ENCODE measurements at places on chromosomes 16 and 17.

DNA sequence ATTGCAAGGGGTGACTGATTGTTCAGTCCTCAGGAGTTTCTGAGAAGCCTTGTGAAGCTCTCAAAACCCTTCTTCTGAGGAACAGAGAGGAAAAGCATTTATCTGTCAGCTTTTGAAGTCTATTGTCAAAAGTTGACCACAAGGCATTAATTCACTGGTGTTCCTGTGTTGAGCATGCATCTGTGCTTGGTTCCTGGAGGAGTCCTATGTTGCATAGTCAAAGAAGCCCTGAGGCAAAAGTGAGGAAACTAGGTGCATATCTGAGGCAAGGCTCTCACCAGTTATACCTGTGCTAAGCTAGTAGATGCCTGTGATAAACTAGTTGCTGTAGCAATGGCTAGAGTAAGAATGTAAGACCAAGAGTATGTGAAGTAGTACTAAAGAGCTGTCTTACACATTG lies 1.8 kb upstream of the HEATR6 start:
- DNase-seq: no peak

DNA sequence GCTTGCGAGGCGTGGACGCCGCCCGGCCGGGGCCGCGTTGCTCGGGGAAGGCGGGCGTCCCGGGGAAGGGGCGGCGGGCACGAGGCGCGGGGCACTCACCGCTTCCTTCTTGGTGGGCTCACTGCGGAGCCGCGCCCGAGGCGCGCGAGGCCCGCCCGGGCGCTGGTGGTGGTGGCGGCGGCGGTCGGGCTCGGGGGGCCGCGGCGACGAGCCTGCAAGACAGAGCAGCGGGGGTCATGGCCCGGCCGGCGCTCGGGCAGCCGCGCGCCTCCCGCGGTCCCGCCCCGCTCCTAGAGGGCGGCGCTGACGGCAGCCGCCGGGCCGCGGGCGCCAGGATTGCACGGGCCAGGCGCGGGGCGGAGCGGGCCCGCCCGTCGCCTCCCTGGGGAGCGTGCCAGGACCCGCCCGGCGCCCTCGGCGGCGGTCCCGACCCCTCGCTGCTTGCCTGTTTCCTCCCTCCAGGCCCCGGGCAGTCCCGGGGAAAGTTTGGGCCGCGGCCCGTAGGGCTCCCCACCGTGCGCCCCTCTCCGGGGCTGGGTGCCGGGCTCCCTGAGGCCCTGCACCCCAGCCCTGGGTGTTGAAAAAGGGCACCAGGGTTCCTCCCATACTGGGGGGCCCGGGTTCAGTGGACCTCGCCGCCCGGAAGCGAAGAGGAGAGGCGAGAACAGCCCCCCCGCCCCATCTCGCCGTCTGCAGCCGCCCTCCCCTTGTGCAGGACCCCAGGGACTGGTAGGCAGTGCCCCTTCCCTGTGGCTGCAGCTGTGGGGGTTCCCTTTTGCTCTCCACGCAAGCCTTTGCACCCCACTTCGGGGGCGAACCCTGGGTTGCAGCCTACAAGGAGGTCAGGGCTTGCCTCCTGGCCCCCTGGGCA lies at the start of gene C16orf74:
Gene C16orf74 (minus strand): TSS at position 270 of the 871 bp plus-strand sequence. CDS start 15,879 bp downstream, outside the sequence.
- no peak for DNase-seq

DNA sequence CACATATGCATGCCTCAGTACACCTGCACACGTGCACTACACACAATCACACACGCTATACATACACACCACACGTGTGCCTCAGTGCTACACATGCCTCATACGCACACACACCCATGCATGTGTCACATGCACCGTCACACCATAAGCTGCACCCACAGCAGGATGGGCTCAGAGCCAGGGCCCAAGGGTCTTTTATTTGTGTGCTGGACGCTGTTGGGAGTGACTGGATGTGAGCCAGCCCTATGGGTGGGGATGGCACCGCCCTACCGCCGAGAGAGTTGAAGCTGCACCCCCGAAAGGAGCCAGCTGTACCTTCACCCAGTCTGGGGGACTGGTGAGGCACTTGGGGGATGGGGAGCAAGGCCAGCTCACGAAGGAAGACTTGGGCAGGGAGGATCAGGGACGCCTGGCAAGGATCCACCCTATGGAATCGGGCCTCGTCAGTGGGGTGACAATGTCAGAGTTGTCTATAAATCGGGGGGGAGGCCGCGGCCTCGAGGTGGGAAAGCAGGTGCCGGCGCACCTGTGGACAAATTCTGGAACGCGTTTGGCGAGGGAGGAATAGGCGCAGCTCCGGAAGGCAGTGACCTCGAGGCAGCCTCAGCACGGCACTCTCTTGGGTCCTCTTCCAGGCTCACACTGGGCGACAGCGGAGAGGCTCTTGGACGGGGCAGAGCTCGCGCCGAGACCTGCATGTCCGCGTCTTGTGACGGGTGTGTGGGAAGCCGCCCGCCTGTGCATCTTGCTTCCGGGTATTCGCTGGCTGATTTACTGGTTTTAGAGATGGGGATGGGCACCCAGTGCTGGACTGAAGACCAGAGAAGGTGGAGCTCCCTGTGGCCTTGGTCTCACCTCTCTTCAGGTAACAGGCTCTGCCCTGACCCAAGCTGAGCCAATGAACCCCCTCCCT lies 7.3 kb downstream of the RGS11 start:
- DNase-seq: no peak

DNA sequence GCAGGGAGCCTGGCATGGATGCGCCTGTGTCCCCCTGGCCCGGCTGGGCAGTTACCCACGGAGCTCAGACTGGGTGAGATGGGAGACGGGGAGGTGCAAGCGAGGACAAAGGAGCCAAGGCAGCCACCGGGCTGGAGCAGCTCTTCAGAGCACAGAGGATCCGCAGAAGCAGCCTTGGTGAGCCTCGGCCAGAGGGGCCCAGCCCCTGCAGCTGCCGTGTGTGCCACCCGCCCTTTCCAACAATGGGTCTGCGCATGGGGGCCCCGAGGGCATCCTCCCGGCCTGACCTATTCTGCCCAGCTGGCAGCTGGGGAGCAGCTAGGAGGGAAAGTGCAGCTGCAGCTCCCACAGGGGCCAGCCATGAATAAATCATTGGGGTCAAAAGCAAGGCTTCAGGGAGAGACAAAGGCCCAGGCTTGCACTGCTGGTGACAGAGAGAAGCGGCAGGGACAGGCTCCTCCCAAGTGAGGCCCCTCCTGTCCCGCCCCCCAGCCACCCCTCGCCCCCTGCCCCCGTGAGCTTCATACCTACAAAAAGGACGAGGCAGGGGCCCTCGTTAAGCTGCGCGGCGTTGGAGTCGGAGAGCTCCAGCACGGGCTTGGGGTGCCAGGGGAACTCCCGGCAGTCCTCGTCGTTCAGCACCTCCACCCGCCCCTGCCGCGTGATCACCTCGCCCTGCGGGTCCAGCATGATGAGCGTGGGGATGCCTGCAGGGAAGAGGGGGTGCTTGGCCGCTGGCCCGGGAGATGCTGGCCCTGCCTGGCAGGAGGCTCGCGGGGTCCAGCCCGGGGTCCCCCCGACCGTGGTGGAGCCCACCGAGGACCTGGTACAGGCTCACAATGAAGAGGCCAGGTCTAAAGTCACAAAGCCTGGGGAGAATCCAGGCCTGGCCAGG lies 22.6 kb downstream of the MRM3 start:
- no peak for DNase-seq

- DNase-seq: peak; percentile 92
These were observed 23.3 kb upstream of the CDRT4 start for GRCh38 chr17:15490634-15491261.

DNA sequence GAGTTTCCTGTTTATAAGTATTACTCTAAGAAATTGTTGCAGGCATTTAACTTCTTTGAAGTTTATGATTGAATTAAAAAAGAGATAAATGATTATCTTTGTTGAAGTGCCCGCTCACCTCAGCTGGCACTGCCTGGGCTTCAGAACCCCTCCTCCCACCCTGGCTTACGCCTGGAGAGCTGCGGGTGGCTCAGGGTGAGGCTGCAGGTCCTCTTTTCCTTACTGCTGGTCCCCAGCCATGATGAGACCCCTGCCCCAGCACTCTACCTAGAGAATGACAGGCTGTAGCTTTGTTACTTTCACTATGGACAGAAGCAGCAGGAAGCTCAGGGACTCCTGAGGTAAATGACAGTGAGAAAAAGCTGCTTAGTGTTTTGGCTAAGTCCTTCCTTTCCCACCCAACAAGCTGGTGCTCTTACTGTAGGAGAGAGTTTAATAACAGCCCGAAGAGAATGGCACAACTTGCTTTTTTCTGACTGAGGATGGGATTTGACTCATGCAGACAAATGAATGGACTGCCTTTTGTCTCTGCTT lies 62.1 kb downstream of the EPN2 start:
- no peak for DNase-seq

DNA sequence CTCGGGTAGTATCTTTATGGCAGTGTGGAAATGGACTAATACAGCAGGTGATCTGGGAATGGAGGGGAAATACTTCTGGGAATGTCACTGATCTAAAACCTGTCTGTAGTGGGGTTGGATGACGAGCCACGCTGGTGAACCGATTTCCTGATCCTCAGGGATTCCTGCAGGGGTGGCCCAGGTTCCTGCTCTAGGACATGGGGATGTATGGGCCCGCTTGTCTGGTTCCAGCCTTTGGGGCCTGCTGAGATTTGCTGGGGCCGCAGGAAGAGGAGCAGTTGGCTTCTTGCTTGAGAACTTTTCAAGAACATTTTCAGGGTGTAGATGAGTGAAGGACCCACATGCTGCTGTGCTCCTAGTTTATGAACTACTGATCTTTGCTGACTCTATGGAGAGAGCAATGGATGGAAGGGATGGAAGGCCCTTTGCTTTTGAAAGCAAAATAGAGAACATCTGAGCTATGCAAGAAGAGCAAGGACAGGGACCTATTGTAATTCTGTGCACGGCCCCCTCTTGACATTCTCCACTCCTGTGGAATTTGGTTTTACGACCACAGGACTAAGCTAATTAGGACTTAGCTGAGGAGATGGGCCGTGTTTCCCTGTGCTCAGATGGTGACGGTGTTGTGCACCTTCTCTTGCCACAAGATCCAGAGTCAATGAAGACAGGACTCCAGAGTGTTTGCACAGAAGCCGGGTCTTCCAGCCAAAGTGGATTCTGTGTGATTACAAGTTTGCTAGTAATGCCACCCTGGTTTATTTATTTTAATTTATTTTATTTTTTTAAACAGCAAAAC lies 90.5 kb downstream of the SEC14L1 start:
- no peak for DNase-seq

- no peak for DNase-seq
These were observed 24.5 kb downstream of the NLRC5 start for GRCh38 chr16:57013902-57014301.

DNA sequence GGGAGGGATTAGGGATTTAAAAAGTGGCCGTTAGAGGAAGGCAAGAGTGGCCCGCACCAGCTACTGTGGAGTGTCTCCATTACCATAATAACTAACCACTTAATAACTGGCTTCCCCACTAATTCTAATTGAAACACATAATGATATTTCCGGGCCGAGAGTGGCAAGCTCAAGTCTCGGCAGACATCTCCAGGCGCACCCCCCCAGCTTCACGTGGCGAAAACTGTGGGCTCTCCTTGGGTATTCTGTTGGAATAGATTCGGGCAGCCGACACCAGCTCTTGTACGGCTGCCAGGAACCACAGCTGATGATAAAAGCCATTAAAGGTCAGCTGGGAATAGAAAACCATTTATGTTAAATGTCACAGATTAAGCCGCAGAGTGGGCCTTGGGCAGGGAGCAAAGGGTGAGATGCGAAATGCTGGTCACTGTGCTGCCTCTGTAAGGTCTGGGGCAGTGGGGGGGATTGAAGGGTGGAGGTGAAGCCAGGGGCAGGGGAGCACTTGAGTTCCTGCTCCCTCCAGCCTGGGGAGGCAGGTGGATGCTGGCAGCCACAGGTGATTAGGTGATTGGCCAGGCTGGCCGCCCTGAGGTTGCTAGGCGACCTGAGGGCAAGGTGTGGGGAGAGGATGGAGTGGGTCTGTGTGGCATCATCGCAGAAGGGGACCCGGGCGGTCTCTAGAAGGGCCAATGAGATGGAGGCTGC lies 115.6 kb upstream of the SDK2 start:
- DNase-seq: no peak

GRCh38 chr17:28968914-28969295 lies 17.6 kb upstream of the PHF12 start:
- DNase-seq: no peak

- DNase-seq: no peak
These were observed 133.4 kb downstream of the OR1D5 start for GRCh38 chr17:2929881-2930533.

DNA sequence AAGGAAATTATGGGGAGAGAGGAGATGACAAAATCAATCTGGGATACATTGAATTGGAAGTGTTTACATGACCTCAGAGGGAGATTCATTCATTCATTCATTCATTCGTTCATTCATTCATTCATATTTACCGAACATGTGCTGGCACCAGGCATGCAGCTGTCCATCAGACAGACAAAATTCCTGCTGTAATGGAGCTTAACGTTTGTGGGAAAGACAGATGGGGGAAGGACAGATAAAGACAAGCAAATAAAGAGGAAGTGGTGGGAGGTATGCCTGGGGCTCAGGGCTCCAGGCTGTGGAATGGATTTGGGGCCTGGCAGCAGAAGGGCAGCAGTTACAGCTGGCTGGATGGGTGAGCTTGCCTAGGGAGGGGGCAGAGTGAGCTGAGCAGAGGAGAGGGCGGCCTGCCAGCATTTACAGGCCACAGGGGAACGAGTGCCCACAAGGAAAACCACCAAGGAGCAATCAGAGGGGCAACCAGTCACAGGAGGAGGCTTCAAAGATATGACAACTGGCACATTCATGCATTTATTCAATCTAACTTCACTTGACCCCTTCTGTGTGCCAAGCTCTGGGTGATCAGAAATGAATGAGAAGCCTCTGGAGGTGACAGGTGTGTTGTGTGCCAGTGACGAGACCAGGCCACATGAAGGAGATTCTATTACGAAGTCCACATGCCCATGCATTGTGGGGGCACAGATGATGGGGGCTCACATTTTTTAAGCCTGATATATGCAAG lies 48.5 kb downstream of the ARHGAP27 start:
- no peak for DNase-seq

Data from globus pallidus (tissue), 1 donor.